Chondrocyte (in vitro differentiated cells): ENCODE measurements at places on chromosomes 2 and 18.
A peak's percentile ranks its signal among the peaks of the same experiment; 100 is the strongest.

DNA sequence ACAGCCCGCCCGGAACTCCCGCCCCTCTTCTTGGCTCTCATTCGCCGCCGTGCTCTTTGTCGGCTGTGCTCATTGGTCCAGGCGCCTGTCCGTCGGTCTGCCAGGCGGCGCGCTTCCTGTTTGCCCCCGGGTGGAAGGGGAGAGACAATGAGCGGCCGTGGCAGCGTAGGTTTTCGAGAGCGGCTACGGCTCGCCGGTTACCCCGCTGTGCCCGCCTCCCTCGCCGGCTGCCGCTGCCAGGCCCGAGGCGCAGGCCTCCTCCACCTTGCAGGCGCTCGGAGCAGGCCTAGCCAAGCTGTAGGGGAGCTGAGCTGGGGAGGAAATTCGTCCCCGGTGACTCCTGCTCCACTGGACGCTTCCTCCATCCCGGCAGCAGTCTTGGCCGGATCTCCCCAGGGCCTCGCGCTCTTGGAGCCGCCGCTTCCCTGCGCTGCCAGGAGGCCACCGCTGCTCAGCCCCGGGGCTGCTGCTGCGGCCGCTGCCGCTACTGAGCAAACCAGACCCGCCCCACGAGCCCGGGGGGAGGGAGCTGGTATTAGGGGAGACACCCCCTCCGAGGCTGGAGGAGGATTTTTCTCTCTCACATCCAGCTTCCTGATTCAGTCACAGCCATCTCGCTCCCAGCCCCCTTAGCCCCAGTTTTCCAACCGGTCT lies at the start of gene SP3:
Gene SP3 (minus strand): TSS at position 2 of the 654 bp plus-strand sequence. CDS start 202 bp downstream, outside the sequence.
- DNase-seq: peak; percentile 99
- peaks cover 44% of the 10 kb centered on the region for H3K4me1 ChIP-seq
- H3K4me3 ChIP-seq: peak within 1 kb of the TSS; percentile 97
- peak within 1 kb of the TSS; percentile 99 for H3K27ac ChIP-seq
- peaks cover 5% of the 10 kb centered on the region for H3K36me3 ChIP-seq

GRCh38 chr2:59312029-59312428 lies 1070.9 kb upstream of the FANCL start:
- no peaks in the 10 kb centered on the region for H3K4me1 ChIP-seq
- no peak for DNase-seq
- peaks cover 29% of the 10 kb centered on the region for H3K27me3 ChIP-seq
- H3K36me3 ChIP-seq: no peaks in the 10 kb centered on the region

GRCh38 chr2:102291319-102292075 lies 19.9 kb upstream of the IL1RL1 start:
- H3K4me1 ChIP-seq: no peaks in the 10 kb centered on the region
- no peak overlapping the region for H3K4me3 ChIP-seq
- H3K27ac ChIP-seq: no peak overlapping the region
- DNase-seq: no peak

DNA sequence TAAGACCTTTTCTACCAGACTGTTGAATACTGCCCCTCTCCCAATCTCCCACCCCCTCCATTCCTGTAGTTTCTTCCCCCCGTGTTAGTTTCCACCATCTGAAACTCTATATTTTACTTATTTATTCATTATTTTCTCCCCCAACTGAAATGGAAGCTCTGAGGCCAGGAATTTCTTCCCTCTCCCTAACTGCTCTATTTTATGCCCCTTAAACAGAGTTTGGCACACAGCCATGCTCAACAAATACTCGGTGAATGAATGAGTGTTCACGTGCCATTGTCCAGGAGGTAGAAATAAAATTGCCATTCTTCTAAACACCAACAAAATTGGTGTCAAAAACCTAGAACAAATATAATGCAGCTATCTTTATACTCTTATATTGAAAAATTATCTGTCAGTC lies 5.6 kb downstream of the ITGB1BP1 start:
- H3K4me1 ChIP-seq: peaks cover 39% of the 10 kb centered on the region
- DNase-seq: no peak
- H3K36me3 ChIP-seq: peaks cover 7% of the 10 kb centered on the region
- H3K27me3 ChIP-seq: no peaks in the 10 kb centered on the region
- no peak overlapping the region for H3K4me3 ChIP-seq

- DNase-seq: no peak
- H3K27me3 ChIP-seq: peaks cover 18% of the 10 kb centered on the region
- H3K4me3 ChIP-seq: no peak overlapping the region
- no peak overlapping the region for H3K27ac ChIP-seq
- H3K4me1 ChIP-seq: no peaks in the 10 kb centered on the region
These were observed 104.2 kb upstream of the MYCN start for GRCh38 chr2:15835991-15836688.

- no peak overlapping the region for H3K4me3 ChIP-seq
- no peak overlapping the region for H3K27ac ChIP-seq
- no peaks in the 10 kb centered on the region for H3K36me3 ChIP-seq
These were observed 100.7 kb upstream of the CYP1B1 start for GRCh38 chr2:38176619-38177021.
